Neural crest cell (in vitro differentiated cells): ENCODE measurements at places on chromosomes 2 and 18.

DNA sequence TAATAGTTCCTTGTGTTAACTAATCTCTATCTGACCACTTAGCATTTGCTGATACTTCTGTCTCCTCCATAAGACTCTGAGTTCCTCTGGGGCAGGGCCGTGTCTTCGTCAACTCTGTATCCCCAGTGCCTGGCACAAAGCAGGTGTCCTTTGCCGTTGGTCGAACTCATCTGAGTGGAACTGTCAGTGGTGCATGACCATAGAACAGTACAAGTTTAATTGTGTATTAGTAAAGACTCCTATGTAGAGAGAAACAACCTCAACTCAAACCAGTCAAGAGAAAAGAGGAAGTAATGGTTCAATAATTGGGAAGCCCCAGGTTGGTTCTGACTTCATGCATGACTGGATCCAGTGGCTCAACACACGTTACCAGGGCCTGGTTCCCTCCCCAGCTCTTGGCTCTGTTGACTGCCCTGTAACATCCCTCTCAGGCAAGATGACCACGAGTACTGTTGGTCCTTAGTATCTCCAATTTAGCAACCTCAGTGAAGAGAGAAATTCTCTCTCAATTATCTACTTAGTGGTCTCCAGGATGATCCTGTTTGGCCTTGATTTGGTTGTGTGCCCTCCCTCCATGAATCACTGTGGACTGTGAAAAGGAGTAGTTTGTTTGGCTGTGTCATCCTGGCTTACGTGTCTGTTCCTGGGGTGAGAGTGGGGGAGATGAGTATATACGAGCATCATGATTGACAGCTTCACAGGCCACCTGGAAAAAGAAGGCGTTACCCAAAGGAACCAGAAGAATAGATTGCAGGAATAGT, 58.5 kb upstream of the MSH6 start:
- DNase-seq: no peak

DNA sequence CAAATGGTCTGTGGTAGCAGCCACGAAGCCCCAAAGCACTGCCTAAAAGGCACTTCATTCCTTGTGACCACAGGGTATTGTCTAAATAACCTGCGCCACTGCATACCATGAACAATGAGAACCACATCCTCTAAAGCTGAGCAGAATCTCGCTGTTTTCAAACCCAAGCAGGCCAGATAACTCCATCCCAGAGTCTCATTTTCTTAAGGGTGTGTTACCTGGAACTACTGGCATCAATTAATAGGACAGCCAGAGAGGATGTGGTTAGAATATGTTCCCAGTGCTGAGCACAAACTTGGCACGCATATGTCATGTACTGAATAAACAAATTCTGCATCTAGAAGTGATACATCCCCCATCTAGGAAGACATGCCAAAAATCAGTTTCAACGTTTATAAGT, 13.0 kb downstream of the VPS4B start:
- no peak for DNase-seq

GRCh38 chr18:70421471-70422390, 132.9 kb downstream of the SOCS6 start:
- no peak for DNase-seq

DNA sequence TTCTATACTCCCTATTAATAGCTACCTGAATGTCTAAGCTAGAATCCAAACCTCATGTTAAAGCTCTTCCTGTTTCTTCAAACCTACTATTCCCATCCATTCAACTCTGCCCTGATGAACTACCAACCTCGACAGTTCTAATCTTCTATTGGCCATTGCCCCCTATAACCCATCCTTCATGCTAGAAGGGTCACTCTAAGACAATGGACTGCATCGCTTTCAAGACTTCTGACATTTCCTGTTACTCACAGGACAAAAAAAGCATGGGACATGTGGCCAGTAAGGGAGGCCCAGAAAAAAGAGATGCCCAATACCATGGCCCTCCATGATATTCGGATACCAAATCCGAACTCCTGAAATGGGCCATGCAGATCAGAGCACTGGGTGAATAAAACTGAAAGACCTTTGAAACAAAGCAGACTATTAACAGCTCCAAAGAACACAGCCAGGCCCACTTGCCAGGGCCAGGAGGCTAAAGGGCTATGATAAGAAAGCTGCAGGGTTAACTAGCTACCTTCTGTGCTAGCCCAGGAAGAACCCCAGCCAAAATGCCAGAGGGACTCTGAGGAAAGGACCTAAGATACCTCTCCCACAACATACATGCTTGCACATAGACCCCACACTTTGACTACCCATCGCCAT, 4.5 kb downstream of the B4GALT6 start:
- DNase-seq: no peak

- peak; percentile 89 for DNase-seq
These were observed at the start of gene UNC80 for GRCh38 chr2:209771474-209772289. Gene UNC80 (plus strand): TSS chr2:209771832. CDS start chr2:209772073, 241 bp downstream.

DNA sequence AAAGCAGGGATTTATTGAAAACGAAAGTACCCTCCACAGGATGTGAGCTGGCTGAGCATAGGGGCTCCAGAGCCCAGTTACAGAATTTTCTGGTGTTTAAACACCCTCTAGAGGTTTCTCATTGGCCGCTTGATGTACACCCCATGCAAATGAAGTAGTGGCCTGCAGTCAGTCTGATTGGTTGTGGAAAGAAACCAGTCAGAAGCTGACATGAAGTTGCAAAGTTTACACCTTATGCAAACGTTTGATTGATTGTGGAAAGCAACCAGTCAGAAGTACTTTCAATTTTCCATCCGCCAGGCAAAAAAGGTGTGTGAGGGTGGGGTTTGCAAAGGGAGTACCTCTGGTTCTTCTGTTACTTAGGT, 62.3 kb downstream of the VWA3B start:
- no peak for DNase-seq

GRCh38 chr18:39172695-39173421, 1607.3 kb upstream of the CELF4 start:
- DNase-seq: no peak

DNA sequence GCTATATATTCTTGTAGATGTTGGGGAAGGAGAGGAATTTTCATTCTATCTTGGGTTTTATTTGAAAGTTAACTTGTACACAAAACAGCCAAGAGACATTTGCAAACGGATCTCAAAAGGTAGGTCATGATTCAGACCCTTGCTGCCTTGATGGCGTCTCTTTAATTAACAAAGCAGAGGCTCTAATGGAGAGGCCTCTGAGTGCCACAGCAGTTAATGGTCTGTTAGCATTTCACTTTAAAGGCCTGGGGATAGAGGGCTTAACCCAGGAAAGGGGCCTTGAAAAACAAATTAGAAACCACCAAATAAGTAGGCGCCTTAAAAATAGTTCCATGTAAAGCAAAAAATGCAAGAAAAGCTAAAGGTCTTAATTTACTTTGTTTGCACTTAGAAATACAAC, 836.9 kb upstream of the CELF4 start:
- DNase-seq: no peak

DNA sequence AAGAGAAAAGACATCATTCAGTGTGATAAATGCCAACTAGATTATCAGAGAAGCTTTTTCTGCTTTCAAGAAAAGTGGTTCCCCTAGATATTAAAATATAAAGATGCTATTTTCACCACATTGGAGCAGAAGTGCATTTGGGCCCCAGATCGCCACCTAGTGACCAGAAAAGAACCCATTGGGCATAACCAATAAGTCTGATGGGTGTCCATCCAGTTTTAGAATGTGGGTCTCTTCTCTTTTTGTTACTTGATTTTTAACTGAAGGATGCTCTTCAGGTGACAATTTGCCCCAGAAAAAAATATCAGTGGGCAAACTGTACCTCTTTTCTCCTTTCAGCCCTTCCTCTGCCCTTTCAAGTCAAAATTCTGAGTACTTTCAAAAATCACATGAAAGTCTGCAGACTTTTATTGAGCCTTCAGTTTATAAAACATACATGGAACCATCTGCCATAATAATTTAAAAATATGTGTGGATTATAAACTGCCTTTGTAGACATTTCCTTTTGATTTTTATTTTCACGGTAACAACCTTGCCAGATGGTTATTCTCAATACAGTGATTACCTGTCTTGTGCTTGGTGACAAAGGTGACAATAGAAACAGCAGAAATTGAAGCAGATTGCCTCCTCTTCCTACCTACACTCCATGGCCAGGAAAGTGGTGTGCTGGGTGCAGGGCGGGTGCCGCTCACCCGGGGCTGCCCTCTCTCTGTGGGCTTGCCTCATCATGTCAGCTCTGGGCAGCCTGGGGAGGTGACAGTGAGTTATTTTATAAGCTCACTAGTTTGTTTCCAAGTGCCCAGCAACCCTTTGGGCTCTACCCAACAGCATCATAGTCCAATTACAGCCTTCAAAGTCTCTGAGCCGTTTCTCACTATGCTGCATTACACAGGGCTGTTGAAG, 124.5 kb downstream of the DCDC2C start:
- DNase-seq: peak; percentile 18

DNA sequence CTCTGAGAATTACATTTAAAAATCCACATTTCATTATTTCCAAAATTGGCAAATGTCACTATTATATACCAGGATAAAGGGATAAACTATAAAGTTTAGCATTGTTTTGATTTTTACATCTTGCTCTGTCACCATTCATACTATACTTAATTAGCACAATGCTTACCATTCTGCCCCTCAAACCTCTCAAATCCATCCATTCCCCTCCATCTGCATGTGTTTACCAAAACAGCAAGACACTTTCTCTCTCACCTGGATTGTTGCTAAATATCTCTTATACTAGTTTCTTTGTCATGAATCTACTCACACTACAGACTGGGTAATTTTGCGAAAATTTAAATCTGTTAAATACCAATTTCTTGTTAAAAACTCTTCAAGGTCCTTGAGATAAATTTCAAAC, 496.1 kb downstream of the NR4A2 start:
- DNase-seq: no peak

GRCh38 chr2:222837643-222838056, 23.2 kb upstream of the ACSL3 start:
- DNase-seq: no peak

DNA sequence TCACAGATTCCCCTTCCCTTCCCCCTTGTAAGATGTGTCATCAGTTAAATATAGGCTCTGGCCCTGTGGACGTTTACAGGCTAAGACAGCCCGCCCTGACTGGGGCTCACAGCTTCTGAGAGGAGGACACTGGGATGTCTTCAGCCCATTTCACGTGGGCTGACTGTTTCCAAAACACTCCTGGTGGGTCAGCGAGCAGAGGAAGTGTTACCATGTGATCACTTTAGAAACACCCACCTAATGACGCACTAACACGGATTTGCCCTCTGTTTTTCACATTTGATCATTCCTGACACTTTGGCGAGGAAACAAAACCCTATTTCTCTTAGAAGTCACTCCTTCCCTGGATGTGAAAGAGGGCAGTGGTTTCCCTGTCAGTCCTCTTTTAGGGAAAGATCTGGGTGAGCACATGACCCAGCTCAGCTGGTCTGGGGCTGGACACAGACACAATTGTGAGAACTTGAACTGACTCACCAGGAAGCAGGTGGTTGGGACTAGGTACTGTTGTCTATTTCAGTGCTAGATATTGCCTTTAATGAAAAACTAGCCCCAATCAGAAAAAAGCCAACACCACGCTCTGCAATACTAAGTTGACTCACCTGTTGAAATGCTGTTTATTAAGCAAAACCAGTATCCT, 38.8 kb downstream of the BMP10 start:
- DNase-seq: no peak

- DNase-seq: no peak
These were observed 218.3 kb upstream of the RND3 start for GRCh38 chr2:150705767-150706166.

GRCh38 chr2:37773371-37774130, 102.1 kb upstream of the CDC42EP3 start:
- no peak for DNase-seq

- DNase-seq: no peak
These were observed 708 bp upstream of the MALT1 start for GRCh38 chr18:58670404-58671110.

GRCh38 chr2:219404954-219405353, 13.2 kb upstream of the DES start:
- no peak for DNase-seq

- DNase-seq: no peak
These were observed 47.7 kb upstream of the NR4A2 start for GRCh38 chr2:156380117-156380645.

GRCh38 chr2:180705122-180705521, 275.3 kb upstream of the UBE2E3 start:
- no peak for DNase-seq

DNA sequence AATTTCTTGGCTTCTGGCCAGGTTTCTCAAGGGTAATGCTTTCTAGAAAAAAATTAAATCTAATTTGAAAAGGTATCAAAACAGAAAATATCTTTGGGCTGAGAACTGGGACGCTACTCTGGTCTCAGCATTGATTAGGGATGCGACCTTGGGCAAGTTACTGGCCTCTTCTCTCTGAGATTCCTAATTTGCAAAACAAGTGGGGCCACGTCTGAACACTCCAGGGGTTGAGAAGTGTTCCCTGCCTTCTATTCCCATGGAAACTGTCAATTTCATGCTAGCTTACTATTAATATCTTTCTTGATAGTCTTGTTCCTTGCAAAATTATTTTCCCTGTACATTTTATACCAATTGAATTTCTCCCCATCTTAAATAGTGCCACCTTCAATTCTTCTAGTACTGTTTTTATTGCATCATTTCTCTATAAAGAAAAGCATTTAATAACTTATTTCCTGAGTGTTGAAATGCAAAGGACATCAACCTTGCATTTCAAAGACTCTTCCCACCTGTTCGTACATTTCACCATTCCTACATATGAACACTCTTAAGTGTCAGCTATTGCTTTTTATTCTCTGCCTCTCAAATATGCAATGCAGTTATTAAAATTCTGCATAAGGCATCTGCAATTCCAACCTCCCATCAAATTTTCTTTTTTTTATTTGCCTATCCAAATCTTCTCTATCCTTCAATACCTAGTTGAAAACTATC, 118.3 kb upstream of the DSEL start:
- DNase-seq: no peak

DNA sequence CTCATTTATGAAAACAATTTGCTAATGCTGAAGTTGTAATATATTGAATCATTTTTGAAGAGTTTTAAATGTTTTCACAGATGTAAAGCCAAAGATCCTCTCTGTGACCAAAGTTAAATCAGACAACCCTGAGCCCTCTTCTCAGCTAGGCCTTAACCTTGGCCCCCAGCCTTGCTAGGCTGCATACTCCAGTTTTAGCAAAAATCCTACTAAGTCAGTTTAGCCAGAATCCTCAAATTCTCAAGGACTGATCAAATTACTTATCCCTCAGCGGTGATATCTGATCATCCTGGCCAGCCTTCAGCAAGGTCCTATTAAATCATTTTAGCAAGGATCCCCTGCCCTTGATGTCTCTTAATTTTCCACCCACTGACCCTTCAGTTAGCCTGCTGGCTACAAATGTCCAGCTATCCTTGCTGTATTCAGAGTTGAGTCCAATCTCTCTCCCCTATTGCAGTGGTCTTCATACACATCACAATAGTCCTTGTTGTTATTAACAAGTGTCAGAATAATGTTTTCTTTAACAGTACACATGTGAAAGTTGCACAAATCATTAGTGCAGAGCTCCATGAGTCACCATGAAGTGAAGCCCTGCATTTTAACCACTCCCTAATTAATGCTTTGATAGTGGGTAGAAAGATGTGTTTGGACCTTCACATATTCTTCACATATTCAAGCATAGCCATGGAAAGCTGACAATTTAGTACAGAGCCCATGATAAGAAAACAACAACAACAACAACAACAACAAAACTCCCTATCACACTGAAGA, 206.4 kb downstream of the NBAS start:
- DNase-seq: no peak

- peak; percentile 51 for DNase-seq
These were observed 1.5 kb downstream of the RND3 start for GRCh38 chr2:150485871-150486538.
